Gastroesophageal sphincter (tissue), 4 donors: ENCODE measurements at places on chromosomes 1 and 21.

- ATAC-seq = no peak
These were observed 9.6 kb downstream of the DHRS3 start for GRCh38 chr1:12608311-12608957.

DNA sequence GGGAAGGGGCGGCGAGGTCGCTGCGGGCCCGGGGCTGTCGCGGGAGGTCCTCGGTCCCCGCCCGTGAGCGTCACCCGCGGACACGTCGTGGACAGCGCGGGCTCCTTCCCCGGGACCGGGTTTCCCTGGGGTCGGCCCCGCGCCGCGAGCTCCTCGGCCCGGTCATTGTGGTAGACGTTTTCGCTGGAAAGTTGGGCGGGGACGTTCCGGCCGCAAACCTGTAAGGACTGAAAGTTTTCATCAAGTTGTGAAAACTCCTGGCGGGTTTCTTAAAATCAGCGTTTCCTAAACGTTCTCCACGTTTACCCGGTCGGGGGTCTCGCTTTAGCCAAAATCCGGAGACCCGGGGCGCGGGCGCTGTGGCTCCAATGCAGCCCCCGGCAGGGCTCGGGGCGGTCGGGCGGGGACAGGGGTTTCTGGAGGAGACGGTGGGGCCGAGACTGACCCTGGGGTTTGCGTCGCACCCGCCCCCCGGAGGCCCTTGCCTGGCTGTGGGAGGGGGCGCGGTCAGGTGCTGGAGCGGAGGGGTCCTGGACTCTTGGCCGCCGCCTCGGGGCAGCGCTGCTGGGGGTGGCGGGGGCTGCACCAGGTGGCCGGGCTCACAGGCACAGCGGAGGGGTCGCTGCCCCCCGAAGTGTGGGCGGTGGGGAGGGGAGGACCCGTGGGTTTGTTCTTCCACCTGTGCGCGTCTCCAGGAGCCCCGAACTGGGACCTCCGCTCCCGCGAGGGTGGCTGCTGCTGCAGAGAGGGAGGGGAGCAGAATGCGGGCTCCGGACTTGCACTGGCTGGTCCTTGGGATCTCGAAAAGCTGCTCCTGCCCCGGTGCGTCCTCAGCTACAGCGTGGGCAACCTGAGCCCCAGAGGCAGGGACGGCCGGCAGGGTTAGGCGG, 827 bp downstream of the PRKCZ start:
- ATAC-seq = no peak

- ATAC-seq = no peak
These were observed 37.8 kb downstream of the LRRC8C start for GRCh38 chr1:89670711-89671110.

GRCh38 chr1:40848530-40849189, 13.5 kb downstream of the CITED4 start:
- ATAC-seq = peak; percentile 53

- no peak for ATAC-seq
These were observed 96.7 kb downstream of the UCK2 start for GRCh38 chr1:165924117-165924516.

DNA sequence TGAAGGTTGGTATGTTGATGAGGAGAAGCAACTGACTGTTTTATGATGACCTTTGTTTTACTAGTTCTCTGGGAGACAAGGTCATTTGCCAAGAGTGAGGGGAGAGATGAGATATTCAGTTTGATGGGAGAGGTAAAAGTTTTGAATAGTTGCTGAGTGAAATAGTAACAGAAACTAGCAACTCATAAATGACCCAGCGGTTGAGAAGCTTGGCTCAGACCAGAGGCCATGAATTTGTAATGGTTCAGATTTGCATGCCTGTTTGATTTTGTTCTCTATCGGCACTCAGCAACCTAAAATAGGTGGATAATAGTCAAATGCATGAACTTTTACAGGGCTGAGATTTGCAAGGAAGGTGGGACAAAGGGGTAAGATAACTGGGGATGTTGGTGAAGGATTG, 6.6 kb downstream of the CCDC30 start:
- no peak for ATAC-seq

- no peak for ATAC-seq
These were observed 206.4 kb downstream of the PCP4 start for GRCh38 chr21:40073642-40074041.

DNA sequence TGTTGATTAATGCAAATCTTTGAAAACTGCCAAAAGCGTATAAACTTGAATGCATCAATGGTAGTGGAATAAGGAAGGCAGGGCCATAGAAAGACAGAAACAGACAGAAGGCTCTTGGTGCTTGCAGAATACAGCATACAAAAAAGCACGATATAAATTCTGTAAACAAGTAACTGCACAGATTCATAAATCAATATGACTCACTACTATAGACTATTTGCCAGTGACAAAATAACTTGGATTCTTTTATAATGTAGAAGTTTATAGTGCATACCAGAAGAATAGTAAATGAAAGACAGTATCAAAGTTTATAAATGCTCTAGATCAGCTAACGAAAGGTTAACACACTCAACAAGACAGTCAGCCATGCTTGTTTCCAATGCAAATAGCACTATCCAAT, 349.6 kb downstream of the PTBP2 start:
- ATAC-seq = no peak

- no peak for ATAC-seq
These were observed 8.2 kb downstream of the ACADM start for GRCh38 chr1:75732703-75733102.

- no peak for ATAC-seq
These were observed 10.5 kb upstream of the BACH1 start for GRCh38 chr21:29288239-29288638.

DNA sequence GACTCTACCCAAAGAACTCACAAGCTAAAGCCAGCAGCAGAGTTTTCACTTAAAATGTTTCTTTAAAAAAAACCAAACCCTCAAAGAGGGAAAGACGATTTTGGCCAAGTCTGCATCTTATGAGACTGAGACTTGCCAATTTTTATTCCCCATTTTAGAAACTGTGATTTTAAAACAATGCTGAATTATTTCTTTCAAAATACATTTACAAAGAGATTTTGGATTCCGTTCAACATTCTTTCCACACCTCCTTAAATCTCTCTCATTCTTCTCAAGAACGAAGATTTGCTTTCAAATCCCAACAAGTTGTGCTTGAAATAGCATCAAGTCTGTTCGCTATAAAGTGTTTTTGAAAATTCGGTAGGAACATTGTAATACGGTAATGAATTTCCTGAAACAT, 133.9 kb upstream of the VANGL1 start:
- ATAC-seq = no peak

DNA sequence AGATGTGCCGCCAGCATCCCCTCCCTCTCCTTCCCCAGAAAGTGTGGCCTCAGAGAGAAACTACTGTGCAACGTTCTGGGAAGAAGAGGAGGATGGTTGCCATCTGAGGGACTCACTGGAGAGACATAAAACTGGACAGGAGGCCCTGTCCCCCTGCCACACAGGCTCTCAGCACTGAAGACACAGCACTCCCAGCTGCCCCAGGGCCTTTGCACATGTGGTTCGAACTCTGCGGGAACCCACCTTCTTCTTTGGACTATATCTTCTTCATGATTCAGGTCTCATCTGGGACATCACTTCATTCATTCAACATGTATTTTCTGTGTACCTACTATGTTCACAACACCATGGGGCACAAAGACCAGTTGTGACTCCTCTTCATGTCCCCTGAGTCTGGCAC, 17.4 kb downstream of the IGSF21 start:
- no peak for ATAC-seq

DNA sequence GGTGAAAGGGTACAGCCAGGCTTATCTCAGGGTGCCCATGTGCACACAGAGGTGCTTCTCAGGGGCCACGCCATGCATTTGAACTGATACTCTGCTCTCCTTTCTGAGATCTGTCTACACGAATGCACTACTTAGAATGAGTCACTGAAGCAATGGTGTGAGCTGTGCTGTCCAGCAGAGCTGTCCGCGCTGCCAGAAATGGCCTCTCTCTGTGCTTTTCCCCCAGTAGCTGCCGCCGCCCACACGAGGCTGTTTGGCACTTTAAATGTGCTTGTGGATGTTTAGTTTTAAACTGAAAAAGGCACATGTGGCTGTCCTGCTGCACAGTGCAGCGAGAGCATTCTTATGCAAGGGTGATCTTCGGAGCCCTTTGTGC, 87.1 kb upstream of the COL6A1 start:
- ATAC-seq = peak; percentile 86

GRCh38 chr1:230361941-230362340, 64.2 kb downstream of the PGBD5 start:
- ATAC-seq = no peak

DNA sequence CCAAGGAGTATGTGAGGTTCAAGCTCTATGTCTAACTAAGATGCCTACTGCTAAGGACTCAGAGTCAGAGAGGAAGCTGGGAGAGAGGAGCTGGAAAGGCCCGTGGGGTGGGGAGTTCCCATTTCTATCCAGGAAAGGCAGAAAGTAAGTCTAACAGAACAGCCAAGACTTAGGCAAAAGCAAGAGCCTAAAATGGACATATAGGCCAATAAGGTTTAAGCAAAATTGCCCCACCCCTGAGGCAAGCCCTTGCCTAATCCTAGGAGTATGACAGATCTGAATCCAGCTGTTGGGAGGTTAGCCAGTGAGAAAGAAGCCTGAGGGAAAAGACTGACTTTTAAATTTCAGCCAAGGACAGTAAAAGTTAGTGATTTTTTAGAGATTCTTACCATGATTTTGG, 1.6 kb upstream of the KLHDC9 start:
- peak; percentile 82 for ATAC-seq

DNA sequence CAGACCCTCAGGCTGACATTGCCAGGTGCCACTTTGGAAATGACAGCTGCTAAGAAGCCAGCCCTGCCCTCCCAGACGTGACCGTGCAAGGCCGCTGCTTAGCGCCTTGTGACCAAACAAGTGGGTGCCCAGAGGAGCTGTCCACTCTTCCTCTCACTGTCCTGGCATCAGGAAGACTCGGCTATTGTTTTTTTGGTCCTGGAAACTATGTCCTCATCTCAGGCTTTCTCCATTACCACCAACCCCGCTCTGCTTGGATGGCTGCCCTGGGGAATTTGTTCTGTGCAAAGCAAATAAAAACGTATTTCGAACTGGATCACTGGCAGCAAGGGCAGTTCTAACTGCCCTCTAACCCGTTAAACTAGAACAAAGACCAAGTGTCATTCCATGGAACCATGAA, 13.7 kb upstream of the TENT5C start:
- no peak for ATAC-seq

GRCh38 chr1:60151311-60151710, 77.7 kb upstream of the C1orf87 start:
- no peak for ATAC-seq
